HCT116 (cell line): ENCODE measurements at places on chromosomes 6 and 20.
A peak's percentile ranks its signal among the peaks of the same experiment; 100 is the strongest.

DNA sequence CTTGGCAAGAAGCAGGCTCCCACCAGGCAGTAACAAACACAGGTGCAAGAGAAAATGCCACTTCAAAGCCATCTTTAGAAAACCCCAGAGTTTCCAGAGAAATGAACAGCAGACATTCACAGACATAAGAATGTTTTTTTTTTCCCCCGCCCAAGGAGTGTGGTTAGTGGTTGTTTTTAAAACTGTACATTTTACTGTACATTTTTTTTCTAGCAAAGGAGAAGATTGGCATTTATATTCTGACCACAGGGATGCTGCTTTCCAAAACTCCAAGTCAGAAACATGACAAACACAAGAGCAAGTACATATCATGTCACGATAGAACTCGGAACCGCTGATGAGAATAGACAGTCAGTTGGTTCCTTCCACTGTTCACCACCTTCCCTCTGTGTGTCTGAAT lies 197.9 kb downstream of the LRFN2 start:
- DNase-seq = no peak

DNA sequence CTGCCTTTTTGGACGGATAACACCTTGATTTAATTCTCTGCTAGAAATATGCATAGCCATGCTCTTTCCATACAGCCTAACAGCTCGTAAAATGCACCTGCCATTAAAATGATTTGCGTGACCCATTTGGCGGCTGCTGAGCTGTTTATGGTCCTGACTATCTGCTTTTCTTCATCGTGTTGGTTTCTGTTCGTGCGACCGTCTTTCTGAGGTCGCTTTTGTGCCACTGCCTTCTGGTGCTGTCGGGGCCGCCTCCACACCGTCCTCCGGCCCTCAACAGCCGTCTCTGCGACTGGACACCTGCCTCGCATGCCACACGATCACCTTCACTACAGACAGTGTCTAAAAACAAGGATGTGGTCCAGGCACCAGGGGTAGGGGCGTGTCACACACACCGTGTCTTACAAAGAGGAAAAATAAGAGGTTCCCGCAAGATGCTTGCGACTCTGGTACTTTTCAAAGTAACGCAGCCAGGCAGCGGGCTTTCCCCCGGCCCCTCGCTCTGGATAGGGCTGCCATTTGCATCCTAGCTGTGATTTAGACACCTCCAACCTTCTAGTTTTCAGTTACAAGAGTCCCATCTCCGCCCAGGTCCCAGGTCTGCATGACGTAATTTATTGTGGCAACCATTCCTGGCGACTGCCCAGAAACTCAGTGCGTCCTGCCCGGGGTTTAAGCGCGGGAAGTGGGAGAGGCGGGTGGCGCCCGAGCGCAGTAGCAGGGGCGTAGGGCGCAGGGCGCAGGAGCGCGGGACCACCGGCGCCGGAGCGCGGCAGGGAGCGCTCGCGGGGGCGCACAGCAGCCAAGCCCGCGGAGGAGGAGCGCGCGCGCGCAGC lies at the start of gene STMND1:
TSS of gene STMND1 (plus strand) at position 629 of the 836 bp plus-strand sequence. CDS start 208 bp downstream, outside the sequence.
- no peak for DNase-seq

GRCh38 chr6:90803956-90804355 lies 217.1 kb upstream of the MAP3K7 start:
- no peak for DNase-seq

DNA sequence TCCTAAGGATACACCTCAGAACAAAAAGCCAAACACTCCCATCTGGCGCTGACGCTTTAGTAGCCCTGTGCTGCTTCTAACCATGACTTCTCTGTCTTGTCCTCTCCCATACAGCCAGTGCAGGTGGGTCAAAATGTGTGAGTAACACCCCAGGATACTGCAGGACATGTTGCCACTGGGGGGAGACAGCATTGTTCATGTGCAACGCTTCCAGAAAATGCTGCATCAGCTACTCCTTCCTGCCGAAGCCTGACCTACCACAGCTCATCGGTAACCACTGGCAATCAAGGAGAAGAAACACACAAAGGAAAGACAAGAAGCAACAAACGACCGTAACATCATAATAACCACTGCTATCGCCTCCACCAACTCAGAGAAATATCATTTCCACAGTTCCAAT lies 1.4 kb downstream of the DEFB132 start:
- DNase-seq = peak; percentile 33

DNA sequence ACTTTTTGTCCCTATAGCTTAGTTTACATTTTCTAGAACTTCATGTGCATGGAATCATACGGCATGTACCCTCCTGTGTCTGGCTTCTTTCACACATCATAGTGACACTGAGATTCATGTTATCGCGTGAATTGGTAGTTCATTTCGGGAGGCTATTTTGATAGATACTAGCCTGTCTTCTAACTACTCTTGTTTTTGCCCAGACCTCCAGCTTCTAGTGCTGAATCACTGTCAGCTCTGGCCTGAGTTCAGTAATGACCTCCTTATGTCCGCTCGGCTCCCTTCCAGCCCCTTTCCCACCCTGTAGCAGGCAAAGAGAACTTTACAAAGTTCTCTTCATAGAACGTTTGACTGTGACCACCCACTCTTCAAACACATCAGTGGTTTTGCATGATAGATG lies 14.1 kb downstream of the MYBL2 start:
- no peak for DNase-seq

DNA sequence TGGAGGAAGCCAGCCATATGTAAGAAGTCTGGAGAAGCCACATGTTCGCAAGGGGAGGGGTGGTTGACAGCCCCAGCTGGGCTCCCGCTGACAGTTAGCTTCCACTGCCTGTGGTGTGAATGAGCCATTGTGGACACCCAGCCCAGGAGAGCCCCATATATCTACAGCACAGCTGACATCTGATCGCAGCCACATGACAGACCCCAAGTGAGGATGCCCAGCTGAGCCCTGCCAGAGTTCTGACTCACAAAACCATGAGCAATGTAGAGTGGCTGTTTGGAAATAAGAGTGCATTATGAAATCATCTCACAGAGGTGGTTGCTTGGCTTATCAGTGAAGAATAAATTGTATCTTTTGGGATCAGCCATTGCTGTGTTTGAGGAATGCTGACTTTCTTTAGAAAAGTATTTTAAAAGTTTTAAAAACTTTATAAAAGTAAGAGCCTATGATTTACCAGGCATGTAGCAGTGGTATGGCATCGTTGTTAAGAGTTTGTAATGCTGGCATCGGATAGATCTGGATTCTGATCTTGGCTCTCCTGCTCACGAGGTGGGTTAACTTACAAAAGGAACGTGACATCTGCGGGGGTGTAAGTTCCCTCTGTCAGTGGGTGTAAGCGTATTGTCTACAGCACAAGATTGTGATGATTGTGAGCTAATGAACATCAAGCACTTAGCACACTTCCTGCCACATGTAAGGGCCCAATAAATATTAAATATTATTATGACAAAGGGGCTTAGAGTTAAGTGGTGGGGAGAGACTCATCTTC lies 24.1 kb downstream of the CFAP61 start:
- no peak for DNase-seq

DNA sequence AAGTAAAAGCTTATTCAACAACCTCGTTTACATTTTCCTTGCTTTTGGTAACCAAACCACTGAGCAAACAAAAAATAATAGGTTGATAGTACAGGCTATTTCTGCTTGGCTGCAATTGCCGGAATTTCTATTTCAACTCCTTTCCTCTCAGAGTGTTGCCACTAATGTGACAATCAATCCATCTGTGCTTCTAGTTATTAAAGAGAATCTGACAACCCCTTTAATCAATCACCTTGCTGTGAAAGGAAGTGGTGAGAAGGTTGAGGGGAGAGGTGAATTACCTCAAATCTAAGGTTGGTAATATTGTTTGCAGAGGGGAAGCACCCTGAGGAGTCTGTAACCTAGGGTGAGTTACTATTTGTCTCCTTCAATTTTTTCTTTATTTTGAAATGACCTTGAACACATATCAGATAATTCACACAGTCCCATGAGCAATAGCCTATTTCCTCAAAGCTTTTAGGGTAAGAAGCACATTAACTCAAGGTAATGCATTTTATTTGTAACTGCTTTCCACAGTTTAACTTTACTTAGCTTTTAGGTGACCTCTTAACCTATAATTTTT lies 603.4 kb downstream of the MMUT start:
- no peak for DNase-seq

DNA sequence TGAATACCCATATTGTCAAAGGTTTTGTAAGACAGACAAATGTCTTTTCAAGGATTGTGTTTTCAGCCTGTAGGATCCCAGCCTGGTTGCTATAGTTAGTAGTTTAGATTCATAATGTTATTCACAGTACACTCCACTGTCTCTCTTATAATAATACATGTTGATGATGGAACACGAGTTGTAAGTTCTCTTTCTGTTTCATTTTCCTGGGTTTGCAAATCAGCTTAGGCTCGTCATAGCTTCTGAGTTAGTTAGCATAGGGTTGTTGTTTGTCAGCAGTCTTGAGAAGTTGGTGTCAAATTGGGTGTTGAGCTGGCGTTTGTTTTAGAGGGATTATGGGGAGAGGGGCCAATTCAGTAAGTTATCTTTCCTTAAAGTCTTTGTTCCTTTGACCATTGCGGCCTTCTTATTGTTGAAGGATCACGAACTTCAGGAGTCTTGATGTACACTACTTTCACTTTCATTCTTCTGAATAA lies 45.8 kb downstream of the QKI start:
- no peak for DNase-seq

GRCh38 chr6:169534039-169534421 lies 167.8 kb downstream of the WDR27 start:
- DNase-seq = no peak

DNA sequence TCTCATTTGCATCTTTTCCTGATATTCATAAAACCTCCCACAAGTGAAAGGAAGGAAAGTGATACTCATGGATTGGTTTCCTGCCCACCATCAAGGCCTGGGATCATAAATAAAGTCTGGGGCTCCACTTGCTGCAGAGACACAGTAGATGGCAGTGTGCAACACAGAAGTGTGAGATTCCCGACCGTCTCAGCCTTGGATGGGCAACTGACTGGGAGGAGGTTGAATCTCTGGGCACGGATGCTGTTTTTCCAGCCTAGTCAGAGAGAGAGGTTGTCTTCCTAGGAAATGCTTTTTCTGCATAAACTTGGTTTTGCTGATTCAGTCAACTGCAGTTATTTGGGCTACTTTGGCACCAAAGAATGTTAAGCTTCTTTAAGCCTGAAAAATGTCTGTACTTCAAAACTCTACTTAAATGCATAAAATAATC lies 9.9 kb upstream of the RFPL4B start:
- DNase-seq = peak; percentile 43

DNA sequence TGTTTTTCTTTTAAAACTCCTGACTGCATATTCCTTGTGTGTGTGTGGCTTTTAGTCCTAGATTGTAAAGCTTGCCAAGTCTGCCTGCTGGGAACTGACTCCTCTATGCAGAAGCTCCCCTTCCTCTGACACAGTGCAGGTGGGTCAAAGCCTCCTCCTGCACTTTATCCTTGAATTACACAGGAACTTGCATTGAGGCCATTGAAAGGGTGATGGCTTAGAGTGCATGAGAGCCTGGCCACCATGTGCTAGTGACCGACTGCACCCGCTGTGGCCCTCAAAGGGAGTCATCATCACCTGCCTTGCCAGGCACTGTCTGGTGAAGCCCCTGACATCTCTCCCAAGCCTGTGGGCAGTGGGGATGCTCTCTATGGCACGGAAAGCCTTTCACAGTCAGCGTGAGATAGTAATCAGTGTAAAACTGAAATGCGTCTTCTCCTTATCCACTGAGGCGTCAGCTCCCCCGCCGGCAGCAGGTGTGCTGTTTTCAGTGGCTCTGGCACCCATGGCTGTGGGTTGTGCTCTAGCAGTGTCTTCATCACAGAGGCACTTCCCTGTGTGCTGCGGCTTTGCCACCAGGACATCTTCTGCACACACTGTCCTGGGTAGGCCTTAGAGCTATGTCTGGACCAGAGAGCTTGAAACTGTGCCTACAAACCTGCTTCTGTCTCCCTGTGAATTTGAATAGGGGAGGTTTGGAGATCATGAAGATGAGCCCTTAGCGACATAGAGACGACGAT lies 87.9 kb downstream of the THBS2 start:
- DNase-seq = no peak
